ENCODE measurements at places on chromosomes 4 and X.

GRCh38 chr4:87881115-87881514, 48.3 kb downstream of the MEPE start:
- no peak for DNase-seq

DNA sequence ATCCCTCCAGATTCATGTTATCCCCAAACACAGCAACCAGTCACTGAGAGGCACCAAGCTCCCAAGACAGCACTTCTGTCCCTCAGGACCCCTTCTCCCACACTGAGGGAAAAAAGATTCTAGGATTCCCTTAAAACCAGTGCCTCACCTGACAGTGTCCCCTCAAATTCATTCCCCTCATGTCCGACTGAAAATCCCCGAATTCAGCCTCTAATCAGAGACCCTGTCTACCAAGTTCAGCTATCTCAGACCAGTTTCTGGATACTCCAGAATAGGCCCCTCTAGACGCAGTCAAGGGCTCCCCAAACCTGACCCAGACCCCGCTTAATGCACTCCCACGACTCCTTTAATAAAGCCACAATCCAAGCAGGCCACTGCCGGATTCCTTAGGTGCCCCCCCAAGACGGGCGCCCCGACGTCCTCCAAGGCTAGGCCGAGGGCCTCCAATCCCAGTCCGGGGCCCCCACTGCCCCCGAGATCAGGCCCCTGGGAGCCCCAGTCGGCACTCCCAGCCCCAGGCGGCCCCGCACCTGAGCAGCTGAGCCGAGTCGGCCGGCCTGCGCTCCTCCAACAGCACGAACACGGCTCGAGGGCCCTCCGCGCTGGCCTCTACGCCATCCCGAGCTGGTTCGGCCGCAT, 457 bp downstream of the TFE3 start:
- no peak for DNase-seq

- no peak for DNase-seq
Observed at GRCh38 chr4:44150091-44150576, 298.5 kb downstream of the KCTD8 start.

GRCh38 chr4:56787380-56787779, 34.1 kb downstream of the SPINK2 start:
- no peak for DNase-seq

DNA sequence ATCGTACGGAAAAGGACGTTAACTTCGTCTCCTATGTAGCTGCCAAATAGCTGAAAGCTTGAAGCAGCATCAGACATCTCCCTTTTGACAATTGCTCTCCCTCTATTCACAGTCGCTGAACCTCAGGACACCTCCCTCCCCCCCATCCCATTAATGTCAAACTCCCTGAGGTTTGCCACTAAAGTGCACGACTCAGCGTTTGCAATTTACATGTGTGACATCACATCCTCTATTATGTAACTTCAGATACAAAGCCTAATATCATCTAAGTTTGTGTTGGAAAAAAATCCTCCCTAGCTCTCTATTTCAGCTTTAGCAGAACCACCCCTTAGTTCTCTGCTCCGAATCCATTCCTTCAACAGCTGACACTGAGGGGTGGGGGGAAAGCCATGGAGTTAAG, 5.5 kb upstream of the NR3C2 start:
- no peak for DNase-seq

GRCh38 chr4:73653695-73654106, 33.5 kb upstream of the RASSF6 start:
- peak; percentile 0 for DNase-seq

GRCh38 chr4:17166954-17167353, 268.5 kb upstream of the LDB2 start:
- no peak for DNase-seq

DNA sequence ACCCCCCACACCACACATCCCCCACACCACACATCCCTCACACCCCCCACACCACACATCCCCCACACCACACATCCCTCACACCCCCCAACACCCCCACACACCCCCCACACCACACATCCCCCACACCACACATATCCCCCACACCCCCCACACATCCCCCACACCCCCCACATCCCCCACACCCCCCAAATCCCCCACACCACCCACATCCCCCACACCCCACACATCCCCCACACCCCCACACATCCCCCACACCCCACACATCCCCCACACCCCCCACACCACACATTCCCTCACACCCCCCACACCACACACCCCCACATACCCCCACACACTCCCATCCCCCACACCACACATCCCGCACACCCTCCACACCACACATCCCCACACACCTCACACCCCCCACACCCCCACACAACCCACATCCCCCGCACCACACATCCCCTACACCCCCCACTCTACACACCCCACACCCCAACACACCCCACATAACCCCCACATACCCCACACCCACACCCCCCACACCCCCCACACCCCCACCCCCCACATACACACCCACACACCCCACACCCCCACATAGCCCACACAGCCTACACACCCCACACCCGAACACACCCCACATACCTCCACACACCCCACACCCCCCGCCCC, 172.9 kb downstream of the DCLK2 start:
- DNase-seq: no peak

GRCh38 chr4:126986828-126987227, 645.9 kb upstream of the INTU start:
- DNase-seq: no peak

GRCh38 chrX:130028196-130028595, 45.8 kb downstream of the BCORL1 start:
- peak; percentile 40 for DNase-seq

DNA sequence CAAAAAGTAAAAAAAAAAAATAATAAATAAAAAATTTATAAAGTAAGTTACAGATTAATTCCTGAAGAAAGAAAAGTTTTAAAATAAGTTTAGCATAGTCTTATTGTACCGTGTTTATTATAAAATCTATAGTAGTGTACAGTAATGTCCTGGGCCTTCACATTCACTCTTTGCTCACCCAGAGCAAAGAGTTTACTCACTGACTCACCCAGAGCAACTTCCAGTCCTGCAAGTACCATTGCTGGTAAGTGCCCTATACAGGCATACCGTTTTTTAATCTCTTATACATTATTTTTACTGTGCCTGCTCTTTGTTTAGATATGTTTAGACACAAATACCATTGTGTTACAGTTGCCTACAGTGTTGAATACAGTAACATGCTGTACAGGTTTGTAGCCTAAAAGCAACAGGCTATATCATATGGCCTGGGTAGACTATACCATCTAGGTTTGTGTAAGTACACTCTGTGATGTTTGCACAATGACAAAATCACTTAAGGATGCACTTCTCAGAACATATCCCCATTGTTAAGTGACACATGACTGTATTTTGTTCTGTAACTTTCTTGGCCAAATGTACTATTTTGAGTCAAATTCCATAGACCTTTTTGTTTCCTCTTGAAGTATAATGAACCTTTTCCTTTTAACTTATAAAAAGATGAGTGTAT, 199.0 kb upstream of the NUDT6 start:
- no peak for DNase-seq

- DNase-seq: no peak
Observed at GRCh38 chr4:84856468-84857049, 109.9 kb downstream of the WDFY3 start.

GRCh38 chr4:119231491-119231890, 19.0 kb downstream of the USP53 start:
- DNase-seq: no peak

- no peak for DNase-seq
Observed at GRCh38 chr4:69707807-69708206, 52.6 kb downstream of the SULT1B1 start.

DNA sequence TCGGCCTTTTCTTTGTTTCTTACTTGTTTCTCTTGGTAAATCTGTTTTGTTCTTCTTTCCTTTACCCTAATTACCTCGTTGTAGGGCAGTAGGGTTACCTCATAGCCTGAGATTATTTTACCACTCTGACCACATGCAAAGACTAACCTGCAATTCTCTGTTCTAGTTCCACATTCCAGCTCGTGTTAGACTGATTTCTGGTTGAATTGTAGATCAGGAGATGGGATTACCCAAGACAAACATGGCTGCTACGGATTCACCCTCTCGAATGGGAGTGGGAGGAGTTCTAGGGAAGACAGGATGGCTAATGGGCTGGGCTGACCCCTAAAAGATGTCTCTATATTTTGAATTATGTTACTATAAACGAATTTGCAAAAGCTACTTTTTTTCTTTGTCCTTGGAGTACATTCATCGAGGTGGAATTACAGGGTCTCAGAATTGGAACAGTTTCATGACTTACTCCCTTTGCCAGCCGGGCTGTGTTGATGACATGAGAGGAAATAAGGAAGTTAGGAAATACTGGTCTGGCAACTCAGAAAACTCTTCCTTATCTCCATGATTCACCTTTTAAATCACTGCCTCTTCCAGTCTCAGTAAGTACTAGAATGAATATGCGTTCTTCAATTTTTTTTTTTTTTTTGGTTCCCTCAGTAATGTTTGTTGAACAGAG, 36.7 kb upstream of the FBXW7 start:
- DNase-seq: no peak

- peak; percentile 36 for DNase-seq
Observed at GRCh38 chrX:154019633-154020528, at the start of gene IRAK1. Gene IRAK1, minus strand, starts transcription at chrX:154019902. Its CDS starts 90 bp downstream, at chrX:154019812.

DNA sequence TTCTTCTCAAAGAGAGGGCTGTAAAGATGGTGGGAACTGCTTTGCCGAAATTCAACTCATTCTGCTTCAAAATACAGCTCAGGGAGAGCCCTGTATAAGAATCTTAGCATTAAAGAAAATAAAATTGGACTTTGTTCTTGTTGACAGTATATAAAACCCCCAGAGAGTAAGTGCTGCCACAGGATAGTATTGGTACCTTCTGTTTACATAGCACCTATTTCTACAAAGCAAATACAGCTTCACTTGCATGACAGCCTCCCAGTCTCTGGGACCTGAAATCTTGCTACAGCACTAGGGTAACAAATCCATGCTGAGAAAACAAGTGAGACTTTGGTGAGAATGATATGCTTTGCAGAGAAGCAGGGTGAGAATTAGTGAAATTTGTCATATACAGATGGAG, 428.6 kb downstream of the ADGRL3 start:
- DNase-seq: no peak

GRCh38 chr4:1297023-1297395, 7.3 kb downstream of the MAEA start:
- DNase-seq: no peak

GRCh38 chr4:92992758-92993157, 689.0 kb downstream of the GRID2 start:
- DNase-seq: no peak

- peak; percentile 5 for DNase-seq
Observed at GRCh38 chrX:71910986-71911730, 513 bp downstream of the NHSL2 start.

GRCh38 chr4:6402566-6403399, 69.6 kb downstream of the PPP2R2C start:
- DNase-seq: no peak

DNA sequence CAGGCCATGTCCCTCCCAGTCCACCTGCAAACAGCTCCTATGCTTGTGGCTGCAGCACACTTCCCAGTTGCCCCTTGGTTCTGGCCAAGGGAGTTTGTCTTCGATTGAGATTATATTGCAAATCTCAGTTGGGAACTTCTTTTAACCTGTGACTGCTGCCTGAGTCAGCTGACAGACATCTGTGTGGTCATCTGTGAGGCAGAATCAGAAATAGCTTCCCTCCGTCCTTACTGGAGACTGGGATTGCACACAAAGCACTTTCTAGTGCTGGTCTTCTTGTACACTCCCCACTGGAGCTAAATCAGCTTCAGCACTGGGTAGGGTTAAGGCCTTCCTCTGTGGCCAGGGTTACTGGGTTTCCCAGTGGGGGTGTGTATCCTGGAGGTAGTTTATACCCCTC, 34.3 kb downstream of the ZNF330 start:
- no peak for DNase-seq

- DNase-seq: no peak
Observed at GRCh38 chr4:13903061-13903460, 275.5 kb upstream of the BOD1L1 start.

- DNase-seq: no peak
Observed at GRCh38 chrX:92230628-92231027, 451.5 kb downstream of the PCDH11X start.

GRCh38 chr4:150402871-150403272, 179.1 kb upstream of the MAB21L2 start:
- DNase-seq: peak; percentile 1

- DNase-seq: no peak
Observed at GRCh38 chrX:19879735-19880378, 7.5 kb downstream of the SH3KBP1 start.

- no peak for DNase-seq
Observed at GRCh38 chrX:107288676-107289075, 82.3 kb downstream of the DNAAF6 start.

- no peak for DNase-seq
Observed at GRCh38 chr4:22202975-22203710, 254.6 kb upstream of the KCNIP4 start.

DNA sequence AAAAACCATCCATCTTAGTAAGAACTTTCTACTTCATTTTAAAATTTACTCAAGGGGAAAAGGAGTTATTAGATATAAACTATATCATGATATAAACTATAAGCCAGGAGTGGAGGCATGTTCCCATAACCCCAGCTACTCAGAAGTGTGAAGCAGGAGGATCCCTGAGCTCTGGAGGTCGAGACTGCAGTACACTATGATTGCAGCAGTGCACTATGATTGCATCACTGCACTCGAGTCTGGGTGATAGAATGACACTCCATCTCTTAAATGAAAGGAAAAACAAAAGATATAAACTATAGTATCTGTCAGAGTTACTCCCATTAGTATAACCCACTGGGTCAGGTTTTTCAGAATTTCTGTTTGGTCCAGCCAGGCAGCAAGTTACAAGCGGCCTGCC, 47.6 kb downstream of the RPS3A start:
- no peak for DNase-seq

GRCh38 chr4:77284036-77284435, 127.0 kb downstream of the CCNG2 start:
- DNase-seq: no peak

DNA sequence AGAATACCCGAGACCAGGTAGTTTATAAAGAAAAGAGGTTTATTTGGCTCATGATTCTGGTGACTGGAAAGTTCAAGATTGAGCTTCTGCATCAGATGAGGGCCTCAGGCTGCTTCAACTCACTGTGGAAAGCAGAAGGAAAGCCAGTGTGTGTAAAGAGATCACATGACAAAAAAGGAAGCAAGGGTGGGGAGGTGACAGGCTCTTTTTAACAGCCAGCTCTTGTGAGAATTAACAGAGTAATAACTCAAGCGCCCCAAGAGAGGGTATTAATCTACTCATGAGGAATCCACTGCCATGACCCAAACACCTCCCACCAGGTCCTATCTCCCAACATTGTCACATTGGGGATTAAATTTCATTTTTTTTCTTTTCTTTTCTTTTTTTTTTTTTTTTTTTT, 6.3 kb upstream of the YIPF6 start:
- DNase-seq: no peak

DNA sequence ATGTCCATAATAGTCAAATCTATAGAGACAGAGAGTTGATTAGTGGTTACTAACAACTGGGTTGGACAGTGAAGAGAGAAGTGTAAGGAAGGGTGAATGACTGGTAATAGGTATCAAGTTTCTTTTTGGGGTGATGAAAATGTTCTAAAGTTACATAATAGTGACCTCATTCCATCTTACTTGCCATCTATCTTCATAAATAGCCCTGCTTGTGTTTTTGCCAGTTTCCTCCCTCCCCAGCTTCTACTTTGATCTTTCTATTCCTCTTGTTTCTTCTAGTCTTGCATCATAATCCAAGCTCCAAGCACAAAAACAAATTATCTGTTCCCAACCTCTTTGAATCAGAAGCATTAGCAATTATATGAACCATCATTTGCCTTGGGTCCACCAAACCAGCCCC, 40.2 kb upstream of the TET2 start:
- no peak for DNase-seq

Data from activated T-cell treated with anti-CD3 and anti-CD28 coated beads for 1 hour (primary cell).